ENCODE measurements at places on chromosomes 2 and 18. TPM values are rescaled to one million over a fixed set of nuclear protein-coding genes. Genes with fewer than 3 reads are reported as not detected.

LBX2 gene
- 1.6 TPM for total RNA-seq

CFAP65 gene
- 0.19 TPM for total RNA-seq

MBD2 gene
- total RNA-seq, result 42.6 TPM

MC4R gene
- not detected for total RNA-seq

HRH4 gene
- total RNA-seq, result 0.84 TPM

COMMD1 gene
- 40.4 TPM for total RNA-seq

SIX2 gene
- 13.7 TPM for total RNA-seq

CRYBA2 gene
- total RNA-seq, result not detected

MCM6 gene
- 13.1 TPM for total RNA-seq

HEATR5B gene
- total RNA-seq, result 27.7 TPM

LPIN2 gene
- total RNA-seq, result 35.5 TPM

RIT2 gene
- total RNA-seq, result not detected

CDK5R2 gene
- total RNA-seq, result not detected

SAG gene
- not detected for total RNA-seq
